ENCODE measurements at places on chromosomes 1 and 21.

GRCh38 chr1:55147524-55147923 is 67.6 kb downstream of the USP24 start:
- DNase-seq = no peak

- no peak for DNase-seq
Measured at GRCh38 chr1:161989108-161989507, 34.6 kb downstream of the OLFML2B start.

GRCh38 chr1:236685205-236685916 is 938 bp upstream of the ACTN2 start:
- DNase-seq = no peak

- DNase-seq = no peak
Measured at GRCh38 chr1:24727501-24728216, 17.6 kb upstream of the CLIC4 start.

DNA sequence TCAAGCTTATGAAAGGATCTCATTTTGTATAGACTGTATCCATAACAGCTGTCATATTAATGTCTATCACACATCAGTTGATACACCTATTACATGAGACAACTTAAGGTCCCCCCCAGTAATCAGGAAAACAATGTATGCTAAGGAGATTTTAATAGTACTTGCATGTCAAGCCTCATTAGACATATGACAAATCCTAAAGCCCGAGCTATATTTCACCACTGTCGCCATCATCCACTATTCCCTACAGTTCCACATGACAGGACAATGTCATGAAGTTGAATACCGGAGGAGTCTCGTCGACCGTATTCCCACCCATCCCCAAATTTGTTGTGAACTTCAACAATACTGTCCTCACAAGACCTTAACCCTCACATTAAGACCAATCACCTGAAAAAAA is 3.4 kb downstream of the HMGN1 start:
- DNase-seq = no peak

DNA sequence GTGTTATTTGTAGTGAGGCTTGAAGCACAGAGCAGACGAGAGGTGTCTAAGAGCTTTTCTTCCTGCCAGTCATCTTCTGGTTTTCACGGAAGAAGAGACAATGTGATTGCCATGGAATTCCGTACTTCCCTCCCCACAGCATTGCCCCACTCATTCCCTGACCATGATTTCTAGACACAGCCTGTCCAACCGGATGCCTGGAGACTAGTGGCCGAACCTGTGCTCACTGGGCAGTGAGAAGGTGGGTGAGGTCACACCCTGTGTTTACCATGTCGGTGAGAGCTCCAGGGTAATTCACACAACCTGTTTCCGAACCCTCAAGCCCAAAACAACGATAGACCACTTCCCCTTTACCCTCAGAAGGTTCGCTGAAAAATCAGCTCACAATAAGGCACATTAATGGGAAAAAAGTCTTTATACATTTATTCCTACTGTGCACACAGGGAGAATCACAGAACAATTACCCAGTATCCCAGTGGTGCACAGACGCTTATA is 271.9 kb upstream of the FMN2 start:
- no peak for DNase-seq

GRCh38 chr1:3222042-3222692 is 153.2 kb downstream of the PRDM16 start:
- peak; percentile 49 for DNase-seq

DNA sequence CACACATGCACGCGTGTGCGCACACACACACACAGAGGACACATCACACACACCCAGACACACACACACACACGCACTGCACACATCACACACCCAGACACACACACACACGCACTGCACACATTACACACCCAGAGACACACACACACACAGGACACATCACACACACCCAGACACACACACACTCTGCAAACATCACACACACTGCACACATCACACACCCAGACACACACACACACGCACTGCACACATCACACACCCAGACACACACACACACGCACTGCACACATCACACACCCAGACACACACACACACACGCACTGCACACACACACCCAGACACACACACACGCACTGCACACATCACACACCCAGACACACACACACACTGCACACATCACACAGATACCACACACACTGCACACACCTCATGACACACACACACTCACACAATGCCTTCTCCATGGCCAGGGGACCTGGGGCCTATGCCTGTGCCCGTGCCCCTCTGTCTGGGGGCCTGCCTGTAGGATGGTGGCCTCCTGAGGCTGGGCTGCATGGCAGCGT is 24.4 kb downstream of the CRYAA start:
- no peak for DNase-seq

DNA sequence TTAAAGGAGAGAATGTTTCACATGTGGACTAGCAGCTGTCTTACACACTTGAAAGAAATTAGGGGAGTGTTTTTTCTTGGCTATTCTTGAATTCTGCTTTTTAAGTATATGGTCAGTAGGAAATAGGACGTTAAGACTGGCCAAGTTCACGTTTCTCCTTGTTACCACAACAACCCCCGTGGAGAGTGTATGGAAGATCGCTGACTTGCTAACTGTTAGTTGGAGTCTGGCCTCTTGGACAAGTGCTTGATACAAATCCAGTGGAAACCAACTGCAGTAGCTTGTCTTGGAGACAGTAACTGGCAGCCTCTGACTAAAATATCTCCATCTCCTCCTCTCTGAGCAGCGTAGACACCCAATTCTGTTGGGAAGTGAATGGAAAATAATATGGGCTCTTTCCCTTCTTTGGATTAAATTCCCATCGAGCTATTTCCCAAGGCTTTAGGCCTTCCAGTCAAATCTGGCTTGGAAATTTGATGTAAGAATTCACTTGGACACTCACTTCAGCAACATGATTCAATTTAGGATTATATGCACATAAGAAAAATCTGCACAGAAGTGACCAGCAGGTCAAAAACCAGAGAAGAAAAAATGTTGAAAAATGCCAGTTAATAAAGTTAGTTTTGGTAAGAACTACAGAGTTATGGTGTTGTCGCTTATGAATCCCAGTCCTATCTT is 3.6 kb upstream of the NFIA start:
- no peak for DNase-seq

- peak; percentile 72 for DNase-seq
Measured at GRCh38 chr1:53326598-53327181, 1.2 kb downstream of the LRP8 start.

GRCh38 chr1:153546371-153546770 is 765 bp upstream of the S100A4 start:
- DNase-seq = no peak

- DNase-seq = no peak
Measured at GRCh38 chr1:219085988-219086387, 87.7 kb upstream of the LYPLAL1 start.

- no peak for DNase-seq
Measured at GRCh38 chr1:75243124-75243523, 108.9 kb downstream of the LHX8 start.

DNA sequence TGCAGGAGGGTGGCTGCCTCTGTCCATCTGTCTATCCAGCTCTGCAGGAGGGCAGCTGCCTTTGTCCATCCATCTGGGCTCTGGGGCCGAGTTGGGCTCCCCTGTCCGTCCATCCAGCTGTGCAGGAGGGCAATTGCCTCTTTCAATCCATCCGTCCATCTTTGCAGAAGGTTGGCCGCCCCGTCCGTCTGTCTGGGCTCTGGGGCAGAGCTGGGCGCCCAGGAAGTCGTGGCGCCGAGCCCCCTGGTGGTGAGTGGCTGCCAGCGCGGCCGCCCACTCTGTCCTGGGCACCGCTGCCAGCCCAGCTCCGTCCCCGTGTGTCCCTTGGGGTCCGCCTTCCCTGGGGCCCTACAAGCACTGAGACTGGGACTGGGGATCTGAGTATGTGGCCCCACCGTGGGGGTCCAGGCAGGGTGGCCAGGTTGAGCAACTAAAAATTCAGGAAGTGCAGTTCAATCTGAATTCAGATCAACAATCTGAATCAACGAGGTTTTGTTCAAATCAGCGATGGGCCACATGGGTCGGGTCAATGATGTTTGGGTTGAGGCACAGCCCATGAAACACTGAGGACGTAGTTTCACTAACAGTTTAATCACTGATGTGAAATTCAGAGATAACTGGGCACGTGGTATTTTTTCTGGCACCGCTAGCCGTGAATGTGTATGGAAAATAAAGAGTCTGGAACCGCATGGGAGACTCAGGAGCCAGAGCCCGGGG is 99.1 kb upstream of the ACTRT2 start:
- DNase-seq = peak; percentile 43

DNA sequence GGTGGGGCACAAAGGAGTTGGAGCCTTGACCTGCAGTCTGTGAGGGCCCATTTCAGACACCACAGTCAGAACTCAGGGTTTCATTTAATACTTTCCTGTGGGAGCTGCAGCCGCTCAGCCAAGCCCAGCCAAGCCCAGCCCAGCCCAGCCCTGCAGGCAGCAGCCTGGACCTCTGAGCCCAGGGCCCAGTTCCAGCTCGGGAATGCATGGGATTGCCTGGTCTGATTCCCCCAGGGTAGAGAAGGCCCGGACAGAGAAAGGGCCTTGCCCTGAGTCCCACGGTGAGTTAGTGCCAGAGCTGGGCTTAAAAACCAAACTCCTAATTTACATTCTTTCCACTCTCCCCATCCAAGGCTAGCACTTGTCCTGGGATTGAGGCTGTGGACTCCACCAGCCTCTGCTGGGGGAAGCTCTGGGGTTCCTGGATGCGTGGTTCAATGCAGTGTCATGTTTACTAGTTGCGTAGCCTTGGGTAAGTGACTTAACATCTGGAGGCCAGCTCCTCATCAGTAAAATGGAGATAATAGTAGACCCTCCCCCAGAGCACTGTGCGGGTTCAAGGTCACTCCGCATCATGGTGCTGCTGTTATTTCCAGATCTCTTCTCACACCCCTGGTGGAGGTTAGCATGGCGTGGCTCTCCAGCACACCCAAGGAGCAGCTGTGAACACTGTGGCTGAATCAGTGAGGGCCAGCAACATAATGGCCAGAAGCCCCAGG is 29.2 kb upstream of the PKP1 start:
- no peak for DNase-seq

Measured in iPS-NIHi11 (cell line).